GM13976 (cell line): ENCODE measurements at places on chromosomes 7 and 10.

DNA sequence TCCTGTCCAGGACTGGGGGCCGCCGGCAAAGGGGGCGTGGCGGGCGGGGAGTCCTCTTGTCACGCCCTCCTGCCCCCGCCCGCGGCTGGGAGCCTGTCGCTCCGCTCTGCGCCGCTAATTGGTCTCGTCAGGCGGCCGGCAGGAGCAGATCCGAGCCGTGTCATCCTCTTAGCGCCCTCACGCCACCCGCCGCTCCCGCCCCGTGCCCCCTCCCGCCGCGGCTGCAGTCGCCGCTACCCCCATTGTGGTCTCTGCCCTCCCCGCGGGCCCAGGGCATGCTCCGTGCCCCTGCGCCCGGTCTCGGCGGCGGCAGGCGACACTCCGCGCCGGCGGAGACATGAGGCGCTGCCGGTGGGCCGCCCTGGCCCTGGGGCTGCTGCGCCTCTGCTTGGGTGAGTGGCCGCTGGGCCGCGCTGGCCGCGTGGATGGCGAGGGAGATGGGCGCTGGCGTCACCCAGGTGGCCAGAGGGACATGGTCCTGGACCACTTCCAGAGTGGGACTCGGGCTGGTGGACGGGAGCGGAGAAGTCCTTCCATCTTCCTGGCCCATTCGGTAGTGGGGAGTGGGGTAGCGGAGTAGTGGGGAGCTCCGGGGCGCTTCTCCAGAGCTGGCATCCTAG, at the start of gene CDHR1:
TSS of gene CDHR1 (plus strand) at position 114 of the 620 bp plus-strand sequence. CDS start at position 338, 224 bp downstream.
- DNase-seq: peak; percentile 85

DNA sequence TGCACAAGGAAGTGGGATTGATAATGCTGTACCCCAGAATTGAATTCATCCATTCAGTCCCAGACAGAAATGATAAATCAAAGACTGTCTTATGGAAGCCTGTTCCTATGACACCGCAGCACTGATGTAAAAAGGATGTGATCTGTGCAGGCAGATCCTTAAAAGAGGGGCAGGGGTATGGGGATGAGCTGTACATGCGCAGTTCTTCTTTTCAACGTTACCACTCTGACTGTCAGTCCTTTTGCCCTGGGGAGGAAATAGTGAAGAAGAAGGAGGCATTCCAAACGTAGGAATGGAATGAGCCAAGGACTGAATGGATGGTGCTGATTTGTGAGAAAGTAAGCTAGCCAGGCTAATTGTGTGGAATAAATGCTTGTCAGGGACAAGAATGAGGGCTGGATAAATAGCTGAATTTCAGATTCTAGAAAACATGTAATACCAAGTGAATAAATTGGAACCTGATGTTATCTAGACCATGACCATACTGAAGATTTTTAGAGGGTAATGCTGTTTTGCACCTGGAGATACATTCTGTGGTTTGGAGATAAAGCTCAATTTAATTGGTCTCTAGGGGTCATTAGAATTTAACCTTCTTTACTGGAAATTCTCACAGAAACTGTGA, 509.3 kb downstream of the SORCS3 start:
- DNase-seq: no peak

DNA sequence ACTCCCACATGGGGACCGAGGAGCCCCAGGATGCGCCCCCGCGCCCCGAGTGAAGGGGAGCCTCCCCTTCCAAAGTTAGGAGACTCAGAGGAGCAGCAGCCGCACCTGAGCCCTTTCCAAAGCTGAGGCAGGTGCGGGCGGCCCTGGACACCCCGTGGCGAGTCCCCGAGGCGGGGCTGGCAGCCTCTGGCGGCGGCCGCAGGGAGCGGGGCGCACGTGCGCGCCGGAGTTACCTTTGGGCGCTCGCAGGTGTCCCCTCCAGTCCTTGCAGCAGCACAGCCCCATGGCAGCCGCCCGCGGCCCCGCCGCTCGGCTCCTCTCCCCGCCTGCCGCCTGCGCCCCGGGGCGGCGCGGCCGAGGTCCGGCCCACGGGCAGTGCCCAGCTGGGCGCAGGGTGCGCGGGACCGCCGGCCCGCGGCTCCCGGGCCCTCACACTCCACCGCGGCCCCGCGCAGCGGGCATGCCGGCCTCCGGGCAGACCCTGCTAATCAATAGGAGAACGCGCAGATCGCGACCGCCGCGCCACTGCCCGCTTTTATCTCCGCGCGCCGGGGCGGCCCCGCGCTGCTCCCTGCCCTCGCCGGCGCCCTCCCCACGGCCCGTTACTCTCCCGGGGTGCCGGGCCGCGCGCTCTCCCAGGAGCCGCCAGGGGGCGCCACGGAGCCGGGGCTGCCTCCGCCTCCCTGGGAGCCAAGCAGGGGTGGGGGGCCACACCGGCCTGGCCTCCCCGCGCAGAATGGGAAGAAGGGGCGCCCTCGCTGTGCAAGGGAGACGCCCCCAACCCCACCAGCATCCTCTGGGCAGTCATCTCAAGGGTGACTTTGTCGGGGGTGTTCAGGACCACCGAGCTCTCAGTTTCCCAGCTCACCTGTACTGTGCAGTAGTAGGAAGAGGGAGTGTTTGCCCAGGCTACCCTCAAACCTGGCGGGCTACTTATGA, 80.8 kb downstream of the ARHGAP22 start:
- DNase-seq: peak; percentile 69

GRCh38 chr7:150311711-150312110, 11.4 kb upstream of the LRRC61 start:
- DNase-seq: no peak
